ENCODE measurements at places on chromosomes 2 and 18.

GRCh38 chr2:173812321-173812720 is 152.9 kb downstream of the SP3 start:
- no peak for DNase-seq

DNA sequence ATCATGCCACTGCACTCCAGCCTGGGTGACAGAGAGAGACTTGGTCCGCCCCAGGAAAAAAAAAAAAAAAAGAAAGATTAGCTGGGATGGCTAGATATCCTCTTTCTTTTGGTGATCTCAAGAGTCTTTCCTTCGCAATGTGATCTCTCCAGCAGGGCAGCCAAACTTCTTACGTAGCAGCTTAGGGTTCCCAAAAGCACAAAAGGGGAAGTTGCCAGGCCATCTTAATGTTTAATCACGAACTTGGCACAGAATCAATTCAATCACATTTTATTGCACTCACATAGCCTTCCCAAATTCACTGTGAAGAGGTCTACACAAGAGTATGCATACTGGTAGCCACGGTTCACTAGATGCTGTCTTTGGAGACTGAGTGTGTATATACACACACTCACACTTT is 53.1 kb downstream of the VIL1 start:
- no peak for DNase-seq

DNA sequence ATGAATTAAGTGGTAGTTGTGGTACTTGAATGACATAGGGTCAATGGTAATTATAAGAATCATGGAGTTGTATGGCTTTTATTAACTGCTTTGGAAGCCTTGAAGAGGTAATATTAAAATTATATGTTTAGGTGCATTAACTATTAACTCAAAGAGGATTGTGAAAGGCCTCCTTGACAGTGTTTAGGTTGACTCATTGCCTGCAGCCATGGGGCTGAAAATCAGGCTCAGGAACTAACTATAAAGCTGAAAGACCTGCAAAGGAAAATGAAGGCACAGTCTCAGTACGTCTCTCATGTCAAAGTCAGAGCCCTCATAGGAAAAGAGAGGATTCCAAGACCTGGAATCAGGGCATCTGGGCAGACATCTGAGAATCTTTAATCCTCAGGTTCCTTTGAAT is 31.0 kb downstream of the CACNB4 start:
- DNase-seq: no peak

- no peak for DNase-seq
These were observed 343.6 kb downstream of the LPIN1 start for GRCh38 chr2:12090072-12090471.

GRCh38 chr2:129393816-129394215 is 585.6 kb upstream of the RAB6C start:
- no peak for DNase-seq

DNA sequence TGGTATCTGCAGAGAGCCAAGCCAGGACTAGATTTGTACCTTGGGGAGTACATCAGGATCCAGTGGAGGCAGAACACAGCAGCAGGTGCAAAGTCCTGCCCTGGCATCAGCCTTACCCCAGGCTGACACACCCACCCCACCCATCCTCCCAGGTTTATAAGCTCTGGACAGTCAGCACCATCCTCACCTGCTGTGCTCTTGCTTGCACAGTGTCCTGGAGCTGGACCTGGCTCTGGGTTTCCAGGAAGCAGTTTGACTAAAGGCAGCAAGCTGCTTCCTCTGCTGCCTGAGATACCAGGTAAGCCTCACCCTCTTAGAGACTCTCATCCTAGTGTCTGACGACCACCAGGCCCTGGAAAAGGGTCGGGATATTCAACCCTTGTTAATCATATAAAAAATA is at the start of gene SULT1C3:
Gene SULT1C3, plus strand, starts transcription at position 183 of the 400 bp plus-strand sequence. CDS start 7,227 bp downstream, outside the sequence.
- no peak for DNase-seq

- no peak for DNase-seq
These were observed 28.8 kb downstream of the SP140 start for GRCh38 chr2:230254152-230254881.

- no peak for DNase-seq
These were observed 9.7 kb upstream of the OTOS start for GRCh38 chr2:240149943-240150784.

- no peak for DNase-seq
These were observed 53.2 kb downstream of the NYAP2 start for GRCh38 chr2:225452677-225453076.

GRCh38 chr2:160247296-160248035 is 47.4 kb upstream of the ITGB6 start:
- DNase-seq: no peak
